NCI-H1105 treated with DMSO at 0.1 percent for 48 hours (cell line): ENCODE measurements at places on chromosomes 12 and 14.

DNA sequence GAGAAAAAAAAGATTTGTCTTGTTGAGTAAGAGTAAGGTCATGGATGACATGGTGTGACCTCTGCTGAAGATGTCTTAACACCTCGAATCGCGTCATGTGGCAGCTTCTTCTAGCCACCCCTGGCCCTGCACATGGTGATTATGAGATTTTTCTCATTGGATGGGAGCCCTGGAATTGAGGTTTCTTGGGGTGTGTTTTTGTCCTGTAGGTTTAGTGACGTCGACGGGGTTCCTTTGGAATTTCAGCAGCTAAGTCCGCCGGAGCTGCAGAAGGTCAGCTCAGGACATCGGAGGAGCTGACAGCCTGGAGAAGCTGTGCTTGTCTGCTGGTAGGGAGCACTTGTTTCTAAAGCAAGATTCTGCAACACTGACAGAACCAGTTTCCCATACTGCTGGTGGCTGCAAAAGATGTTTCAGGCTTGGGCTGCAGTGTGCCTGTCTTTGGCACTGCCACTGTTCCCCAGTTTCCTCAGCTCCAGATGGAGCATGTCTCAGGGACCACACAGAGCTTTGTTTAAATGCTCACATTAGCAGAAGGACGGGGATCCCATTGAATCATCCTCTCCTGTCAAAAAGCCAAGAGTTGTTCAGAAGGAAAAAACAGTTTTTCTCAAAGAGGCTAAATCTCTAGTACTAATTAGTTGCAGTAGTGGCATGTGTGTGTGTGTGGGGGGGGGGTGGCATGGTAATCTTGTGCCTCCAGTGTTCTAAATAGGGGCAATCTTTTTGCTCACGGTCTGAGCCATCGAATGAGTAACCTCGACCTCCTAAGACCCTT lies 5.2 kb upstream of the FOS start:
- no peak for DNase-seq

- DNase-seq: no peak
Observed at GRCh38 chr14:57574617-57575288, 81.1 kb upstream of the CCDC198 start.

- no peak for DNase-seq
Observed at GRCh38 chr14:77970646-77971045, 170.7 kb downstream of the ADCK1 start.

GRCh38 chr12:46259713-46260112 lies 9.1 kb downstream of the SLC38A1 start:
- DNase-seq: no peak

DNA sequence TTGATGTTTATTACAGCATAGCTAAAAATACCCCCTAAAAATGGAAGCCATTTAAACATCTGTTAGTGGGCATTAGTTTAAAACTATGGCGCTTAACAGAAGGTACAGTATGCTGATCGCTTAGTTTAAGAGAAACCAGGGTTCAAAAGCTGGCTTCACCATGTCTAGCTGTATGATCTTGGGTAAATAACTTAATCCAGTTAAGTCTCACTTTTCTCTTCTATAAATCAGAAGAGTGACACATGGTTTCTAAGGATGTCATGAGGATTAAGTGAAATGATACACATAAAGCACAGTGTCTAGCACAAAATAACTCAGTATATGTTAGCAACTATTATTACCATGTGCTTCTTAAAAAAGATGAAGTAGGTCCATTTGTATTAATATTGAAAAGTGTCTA lies 38.7 kb downstream of the STK38L start:
- DNase-seq: no peak
